Activated T-helper 2 cell treated with anti-CD3 and anti-CD28 coated beads, Interferon-gamma antibody, Interleukin-2, Interleukin-4, amounts not matched to agents 10 μg/mL and 5 μg/mL and 100 μg/mL, durations not matched to agents 14 hours and 24 hours and 36 hours (primary cell): ENCODE measurements at places on chromosomes 13 and 19.

- peak; percentile 51 for DNase-seq
Measured at GRCh38 chr19:10390652-10391286, 10.4 kb upstream of the TYK2 start.

- no peak for DNase-seq
Measured at GRCh38 chr13:101204270-101205020, 211.9 kb downstream of the NALCN start.

DNA sequence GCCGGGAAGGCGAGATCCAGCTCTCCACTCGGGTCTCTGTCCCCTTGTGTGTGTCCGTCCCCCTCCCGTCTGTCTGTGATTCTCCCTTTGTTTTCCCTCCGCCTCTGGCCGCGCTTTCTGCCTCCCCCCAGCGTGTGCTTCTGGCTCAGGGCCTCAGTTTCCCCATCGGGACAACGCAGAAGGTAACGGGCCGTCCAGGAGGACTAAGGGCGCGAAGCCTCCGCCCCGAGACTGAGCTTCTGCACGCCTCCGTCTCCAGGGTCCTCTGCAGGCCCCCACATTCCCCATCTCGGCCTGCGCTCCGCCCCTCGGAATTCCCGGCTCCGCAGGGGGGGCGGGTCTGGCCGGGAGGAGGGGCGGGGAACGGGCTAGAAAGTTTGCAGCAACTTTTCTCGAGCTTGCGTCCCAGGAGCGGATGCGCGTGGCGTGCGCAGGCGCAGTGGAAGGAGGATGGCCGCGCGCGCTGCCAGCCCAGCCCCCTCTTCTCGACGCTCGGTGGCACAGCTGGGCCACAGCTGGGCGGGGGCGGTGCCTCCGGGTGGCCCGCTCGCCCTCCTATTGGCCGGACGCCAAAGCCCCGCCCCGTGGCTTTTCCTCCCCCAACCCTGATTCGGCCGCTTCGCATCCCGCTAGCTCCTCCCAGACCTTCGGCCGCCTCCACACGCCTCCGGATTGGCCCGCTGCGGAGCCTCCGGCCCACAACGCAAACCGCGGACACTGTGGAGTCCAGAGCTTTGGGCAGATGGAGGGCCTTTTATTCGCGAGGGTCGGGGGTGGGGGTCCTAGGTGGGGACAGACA lies at the start of gene SIX5:
Gene SIX5, minus strand, starts transcription at position 269 of the 799 bp plus-strand sequence. CDS start 408 bp downstream, outside the sequence.
- peak; percentile 95 for DNase-seq

DNA sequence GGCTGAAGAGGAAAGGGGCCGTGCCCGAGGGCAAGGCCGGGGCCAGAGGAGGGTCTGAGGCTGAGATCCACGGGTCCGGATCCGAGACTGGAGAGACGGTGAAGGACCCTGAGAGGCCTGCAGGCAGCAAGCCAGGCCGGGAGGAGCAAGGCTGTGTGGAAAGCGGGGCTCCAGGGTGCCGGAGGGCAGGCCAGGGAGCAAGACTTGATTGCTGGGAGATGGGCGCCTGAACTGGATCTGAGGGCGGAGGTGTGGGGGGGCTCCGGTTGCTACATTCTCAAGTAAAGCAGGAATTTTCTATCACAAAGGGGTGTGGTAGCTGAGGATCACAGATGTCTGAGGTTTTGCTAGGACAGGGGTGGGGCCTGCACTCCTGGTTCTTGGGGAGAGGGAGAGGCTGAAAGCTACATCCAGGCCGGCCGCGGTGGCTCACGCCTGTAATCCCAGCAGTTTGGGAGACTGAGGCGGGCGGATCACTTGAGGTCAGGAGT lies 3.8 kb downstream of the MAMSTR start:
- no peak for DNase-seq

DNA sequence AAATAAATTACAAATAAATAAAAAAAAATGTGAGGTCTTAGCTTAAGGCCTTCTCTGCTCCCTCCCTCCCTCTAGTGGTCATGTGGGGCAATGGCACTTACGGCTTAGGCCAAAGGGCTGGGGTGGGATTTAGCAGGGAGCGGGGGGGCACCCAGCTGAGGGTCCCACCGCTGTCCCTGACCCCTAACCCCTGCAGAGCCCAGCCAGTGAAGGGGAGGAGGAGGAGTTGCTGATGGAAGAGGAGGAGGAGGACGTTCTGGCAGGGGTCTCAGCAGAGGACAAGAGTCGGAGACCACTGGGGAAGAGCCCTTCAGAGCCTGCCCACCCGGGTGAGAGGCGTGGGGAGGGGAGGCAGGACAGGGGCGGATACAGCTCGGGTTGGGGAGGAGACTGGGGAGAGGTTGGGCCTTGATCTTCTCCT lies 9.3 kb downstream of the MPND start:
- no peak for DNase-seq

DNA sequence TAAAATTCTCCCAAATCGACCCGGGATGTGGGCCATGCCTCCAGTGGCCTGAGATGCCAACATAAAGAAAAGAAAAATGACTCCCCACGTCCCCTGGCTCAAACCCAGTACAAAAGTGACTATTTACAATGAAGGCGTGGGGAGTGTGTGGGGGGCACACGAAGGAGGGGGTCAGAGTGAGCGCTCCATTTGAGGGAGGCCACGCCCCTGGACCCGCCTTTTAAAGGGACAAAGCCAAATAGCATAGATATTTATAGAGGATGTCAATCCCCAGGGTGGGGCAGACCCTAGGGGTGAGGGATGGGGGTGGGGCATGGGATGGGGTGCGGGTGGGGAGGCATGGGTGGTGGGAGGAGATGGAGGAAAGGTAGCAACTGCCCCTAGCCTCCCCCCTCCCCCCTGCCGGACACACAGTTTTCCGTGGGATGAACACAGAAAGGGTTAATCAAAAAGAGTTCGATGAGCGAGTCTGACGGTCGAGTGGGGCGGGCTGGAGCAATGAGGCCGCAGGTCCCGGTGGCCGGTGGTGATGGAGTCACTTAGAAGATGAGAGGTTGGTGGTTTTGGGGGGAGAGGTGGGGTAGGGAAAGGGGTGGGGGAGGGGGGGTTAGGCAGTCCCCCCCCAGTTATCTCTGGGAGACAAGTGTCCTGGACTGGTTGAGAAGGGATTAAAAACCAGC lies 20.1 kb upstream of the NANOS2 start:
- DNase-seq: no peak

- DNase-seq: no peak
Measured at GRCh38 chr13:45063261-45063860, 56.9 kb upstream of the GTF2F2 start.
